ENCODE measurements at places on chromosomes 6 and 20.

DNA sequence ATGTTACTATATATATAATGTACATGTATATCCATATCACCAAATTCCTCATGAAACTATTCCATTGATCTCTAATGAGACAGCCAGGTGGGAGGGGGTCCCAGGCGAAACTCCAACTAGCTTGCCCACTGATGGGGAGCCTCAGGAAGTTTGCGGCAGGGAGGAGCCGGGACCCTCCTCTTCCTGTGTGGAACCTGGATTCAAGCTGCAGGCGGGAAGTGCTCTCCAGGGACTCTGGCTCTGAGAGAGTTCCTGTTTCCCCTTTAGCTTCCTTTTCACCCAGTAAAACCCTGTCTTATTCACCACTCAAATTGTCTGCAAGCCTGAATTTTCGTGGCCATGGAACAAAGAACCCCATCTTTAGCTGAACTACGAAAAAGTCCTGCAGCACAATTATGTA, 152.2 kb downstream of the OPN5 start:
- DNase-seq: no peak

DNA sequence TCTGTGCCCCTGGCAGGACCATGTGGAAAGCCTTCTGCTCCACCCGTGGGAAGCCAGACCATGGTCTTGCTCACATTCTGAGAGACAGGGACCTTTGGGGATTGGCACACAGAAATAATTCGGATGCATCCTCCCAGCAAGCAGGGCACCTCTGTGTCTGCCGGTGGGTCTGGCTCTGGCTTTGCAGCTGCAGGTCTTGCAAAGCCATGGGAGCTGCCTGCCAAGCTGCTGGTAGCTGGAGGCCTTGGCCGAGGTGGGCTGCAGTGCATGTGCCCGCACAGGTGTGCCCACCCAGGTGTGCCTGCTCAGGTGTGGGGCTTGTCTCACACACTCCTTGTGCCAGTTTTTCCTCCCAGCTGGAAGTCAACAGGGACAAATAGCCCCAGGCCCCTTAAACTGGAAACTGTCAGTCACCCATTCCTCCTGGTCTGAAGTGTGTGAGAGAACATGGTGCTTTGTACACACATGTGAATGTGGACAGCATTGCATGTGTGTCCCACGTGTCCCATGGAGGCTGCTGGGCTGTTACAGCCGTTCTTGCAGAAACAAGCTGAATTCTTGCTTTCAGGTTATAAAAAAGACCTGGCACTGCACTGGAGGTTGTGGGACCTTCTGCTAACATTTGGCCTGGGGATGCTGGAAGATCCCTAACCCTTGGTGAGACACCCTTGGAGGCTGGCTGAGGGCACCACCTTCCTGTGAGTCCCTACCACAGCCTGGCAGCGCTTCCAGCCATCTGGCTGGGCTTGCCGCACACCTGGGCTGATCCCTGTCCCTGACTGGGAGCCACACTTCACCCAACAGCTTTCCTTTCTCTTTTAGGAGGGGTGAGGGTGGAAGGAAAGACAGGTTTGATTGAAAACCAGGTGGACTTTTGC, 54.9 kb upstream of the SMOC2 start:
- no peak for DNase-seq

DNA sequence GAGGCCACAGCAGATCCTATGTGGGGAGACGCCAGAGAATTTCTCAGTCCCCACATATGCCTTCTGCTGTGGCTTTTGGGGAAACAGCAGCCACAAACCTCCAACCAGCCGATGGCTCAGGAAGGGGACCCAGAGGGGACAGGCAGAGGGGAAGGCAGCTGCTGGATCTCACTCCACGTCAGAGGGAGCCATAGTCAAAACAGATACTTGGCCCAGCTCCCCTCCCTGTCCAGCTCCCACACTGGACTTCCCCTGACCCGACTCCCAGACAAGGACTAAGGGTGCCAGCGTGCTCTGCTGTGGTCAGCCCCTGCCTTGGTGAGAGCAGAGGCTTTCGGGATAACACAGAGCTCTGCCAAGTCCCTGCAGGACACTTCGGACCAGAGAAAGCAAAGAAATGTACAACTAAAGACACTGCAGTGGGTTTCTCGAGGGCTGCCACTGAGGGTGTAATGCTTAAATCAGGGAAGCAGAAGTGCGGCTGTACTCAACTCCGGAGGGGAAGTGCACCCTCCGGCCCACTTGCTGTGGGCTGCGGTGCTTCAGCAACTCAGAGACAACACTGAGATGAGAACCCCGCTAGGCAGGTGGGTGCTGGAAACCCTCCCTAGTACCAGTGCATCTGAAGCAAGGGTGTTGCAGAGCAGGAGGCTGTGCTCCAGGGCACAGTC, 47.2 kb downstream of the RRBP1 start:
- no peak for DNase-seq

GRCh38 chr20:62993856-62994494, 12.8 kb downstream of the BHLHE23 start:
- DNase-seq: no peak

DNA sequence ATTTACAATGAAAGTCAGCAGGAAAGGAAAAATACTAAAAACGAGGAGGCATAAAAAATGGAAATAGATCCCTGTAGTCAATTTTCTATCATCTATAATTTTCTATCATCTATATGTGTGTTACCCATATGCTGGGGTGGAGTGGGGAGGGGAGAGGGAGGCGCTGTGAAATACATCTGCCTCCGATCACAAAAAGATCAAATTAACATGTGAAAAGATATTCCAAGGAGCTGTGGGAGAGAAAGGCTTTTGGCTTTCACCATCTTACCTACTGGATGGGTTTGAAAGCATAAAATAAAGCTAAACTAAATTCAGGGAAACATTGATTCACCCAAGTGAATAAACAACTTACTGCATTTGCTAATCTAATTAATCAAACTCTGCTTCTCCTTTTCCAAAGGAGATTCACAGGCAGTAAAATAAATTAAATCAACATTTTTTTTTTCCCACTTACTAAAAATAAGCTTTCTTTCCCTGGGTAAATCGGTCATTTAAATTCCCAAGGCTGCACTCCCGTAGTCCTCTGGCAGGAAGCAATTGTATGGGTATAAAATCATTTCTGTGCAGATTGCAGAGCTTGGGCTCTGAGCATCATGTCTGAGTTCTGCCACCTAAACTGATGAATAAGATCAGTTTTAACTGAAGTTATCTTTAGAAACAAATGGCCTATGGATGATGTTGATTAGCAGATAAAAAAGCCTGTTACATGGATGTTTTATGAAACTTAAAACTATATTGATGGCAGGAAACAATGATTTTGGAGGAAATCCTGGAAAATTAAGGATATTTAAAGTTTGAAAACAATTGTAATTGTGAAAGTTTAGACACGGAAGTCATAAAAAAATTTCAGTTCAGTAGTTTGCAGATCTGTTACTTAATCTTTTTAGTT, 147.9 kb downstream of the SOX4 start:
- DNase-seq: no peak

DNA sequence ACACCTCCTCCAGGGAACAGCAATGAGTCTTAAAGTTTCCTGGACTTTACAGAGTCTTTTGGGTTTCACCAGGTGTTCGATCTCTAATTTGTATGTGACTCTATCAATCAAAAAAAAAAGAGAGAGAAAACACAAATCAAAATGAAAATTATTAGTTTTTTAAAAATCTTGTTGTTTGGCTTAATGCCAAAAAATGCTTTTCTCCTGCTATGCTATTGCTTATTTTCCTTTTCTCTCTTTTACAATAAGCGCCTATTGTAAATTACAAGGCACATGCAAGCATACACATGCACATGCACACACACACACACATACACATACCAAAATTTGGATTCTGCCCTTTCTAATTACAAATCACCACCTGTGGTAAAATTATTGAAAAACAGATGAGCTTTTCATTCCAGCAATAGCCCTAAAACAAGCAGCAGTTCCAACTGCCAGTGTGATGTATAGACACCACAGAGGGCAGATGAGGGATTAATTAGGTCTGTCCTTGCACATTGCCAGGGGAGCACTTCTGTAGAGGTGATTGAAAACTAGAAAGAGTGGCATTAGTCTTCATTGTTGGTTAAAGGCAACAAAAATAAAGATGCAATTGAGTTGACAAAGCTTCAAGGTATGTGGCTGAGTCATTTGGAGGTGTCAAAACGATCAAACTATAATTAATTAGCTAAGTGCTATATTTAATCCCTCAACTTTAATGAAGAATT, 631.7 kb downstream of the TFAP2B start:
- DNase-seq: no peak

GRCh38 chr20:46139266-46139889, 21.3 kb downstream of the CD40 start:
- DNase-seq: no peak

DNA sequence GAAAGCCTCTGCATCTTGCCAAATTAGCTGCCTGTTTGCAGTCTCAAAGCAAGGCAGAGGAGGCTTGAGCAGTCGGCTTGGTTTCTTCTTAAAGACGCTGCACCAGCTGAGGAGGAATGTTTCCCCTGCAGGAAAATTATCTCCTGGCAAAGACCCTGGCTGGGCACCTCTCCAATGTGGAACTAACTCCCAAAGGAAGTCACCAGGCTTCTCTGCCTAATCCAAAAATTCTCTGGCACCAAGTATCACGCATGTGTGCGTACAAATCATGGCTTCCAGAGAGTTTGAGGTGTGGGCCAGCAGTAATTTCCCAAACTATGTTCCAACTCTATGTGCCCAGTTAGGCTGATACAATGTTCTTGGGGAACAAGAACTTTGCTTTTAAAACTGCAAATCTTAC, 176.2 kb downstream of the KIF16B start:
- no peak for DNase-seq

DNA sequence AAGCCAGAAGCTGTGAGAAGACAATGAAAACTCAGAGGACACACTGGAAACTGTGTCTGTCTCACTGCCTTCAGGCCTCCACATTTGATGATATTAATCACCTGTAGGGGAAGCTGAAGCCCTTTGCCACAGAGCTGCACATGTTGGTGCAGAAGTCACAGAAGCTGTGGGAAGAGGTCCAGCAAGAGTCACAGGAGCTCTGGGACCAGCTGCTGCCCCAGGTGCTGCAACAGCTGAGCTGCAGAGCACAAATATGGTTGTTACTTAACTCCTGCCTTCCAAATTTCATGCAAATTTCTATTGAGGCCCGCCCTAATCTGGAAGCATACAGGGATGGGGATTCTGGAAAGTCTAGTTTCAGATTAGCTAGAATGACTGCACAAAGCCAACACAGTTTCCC, 169.3 kb downstream of the OGFRL1 start:
- DNase-seq: no peak

DNA sequence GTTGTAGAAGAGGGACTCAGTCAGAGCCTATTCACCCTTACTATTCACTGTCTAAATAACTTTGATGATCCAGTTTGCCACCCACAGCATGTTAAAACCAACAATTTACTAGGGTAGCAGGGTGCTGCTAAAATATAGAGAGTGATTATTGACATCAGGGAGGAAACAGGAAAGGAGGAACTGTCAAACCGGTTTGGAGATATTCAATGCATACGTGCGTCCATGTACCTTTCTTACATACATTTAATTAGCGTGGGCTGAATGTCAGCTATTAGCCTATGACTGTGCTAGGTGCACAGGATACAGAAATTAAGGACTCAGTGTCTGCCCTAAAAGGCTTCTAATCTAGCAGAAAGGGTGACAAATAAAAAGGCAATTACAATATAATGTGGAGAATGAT, 57.2 kb downstream of the IL20RA start:
- DNase-seq: no peak

GRCh38 chr6:51719297-51719696, 368.1 kb downstream of the PKHD1 start:
- DNase-seq: no peak
